ENCODE measurements at places on chromosomes 12 and 14.

DNA sequence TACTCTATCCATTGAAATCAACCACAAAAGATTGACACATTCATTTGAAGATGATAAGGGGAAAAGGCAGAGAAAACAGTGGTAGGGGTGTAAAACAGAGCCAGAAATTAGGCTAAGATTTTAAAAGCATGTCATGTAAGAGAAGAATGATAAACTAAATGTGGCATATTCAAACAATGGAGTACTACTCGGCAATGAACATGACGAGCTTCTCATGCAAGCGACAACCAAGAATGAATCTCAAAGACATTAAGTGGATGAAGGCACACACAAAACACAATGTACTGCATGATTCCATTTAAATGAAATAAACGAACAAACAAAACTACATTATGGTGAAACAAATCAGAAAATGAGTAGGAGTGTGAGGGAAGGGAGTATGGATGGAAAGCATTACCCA is 134.8 kb downstream of the ITPR2 start:
- DNase-seq: no peak

- no peak for DNase-seq
Observed at GRCh38 chr14:30928462-30928861, 54.1 kb downstream of the COCH start.

DNA sequence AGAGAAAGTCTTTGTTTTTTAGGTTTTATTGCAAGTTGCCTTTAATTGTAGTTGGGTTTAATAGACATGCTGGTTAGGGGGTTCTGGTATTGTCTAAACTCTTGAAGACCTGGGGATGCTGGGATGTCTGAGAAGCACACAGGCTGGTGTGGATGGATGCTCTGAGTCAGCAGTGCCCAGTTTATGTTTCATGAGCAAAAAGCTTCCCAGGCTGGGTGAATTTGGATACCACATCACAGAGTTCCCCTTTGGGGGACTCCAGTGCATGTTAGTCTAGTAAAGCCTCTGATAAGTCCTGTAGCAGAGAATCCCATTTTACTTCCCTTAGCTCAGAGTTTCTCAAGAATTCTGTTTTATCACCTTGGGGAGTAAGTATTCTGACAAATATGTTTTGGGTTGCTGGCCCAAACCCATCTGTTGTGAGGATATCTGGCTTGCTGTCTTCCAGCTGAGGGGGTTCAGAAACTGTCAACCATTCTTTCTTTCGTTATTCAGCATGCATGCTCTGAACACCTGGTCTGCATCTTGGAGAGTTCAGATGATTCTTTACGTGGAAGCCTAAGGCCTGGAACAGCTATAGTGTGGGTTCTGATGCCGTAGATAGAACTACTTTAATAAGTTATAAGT is 509.1 kb downstream of the VRK1 start:
- DNase-seq: no peak

DNA sequence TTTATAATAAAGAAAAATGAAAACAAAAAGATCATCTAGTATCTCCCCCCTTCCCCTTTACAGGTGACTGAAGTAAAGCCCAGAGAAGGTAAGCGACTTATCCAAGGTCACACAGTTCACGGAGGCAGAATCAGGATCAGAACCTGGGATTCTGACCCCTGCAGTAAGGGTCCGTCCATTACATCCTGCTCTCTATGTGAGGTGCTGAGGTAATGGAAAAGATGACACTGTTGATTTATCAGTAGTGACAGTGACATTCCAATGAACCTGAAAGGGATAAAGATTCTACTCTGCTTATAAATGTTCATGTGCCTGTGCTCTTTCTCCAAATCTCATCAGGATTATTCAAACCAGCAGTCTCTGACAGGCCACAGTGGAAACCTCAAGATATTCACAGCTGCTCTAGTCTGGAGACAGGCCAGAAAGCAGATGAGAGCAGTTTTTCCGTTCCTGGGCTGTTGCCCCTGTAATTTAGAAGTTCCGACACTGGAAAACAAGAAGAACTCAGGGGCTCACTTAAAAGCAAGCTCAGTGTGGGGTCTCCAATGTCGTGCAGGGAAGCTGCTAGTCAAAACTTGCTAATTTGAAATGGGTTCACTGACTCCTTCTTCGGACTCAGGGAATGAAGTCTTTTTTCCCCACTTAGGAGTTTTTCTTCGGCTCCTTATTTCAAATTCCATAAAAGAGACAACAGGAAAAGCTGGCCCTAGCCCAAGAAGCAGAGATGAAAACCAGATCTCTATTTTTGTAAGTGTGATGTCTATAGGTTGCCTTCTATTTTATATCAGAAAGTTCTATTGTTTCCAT is 131.8 kb upstream of the EEA1 start:
- DNase-seq: no peak

DNA sequence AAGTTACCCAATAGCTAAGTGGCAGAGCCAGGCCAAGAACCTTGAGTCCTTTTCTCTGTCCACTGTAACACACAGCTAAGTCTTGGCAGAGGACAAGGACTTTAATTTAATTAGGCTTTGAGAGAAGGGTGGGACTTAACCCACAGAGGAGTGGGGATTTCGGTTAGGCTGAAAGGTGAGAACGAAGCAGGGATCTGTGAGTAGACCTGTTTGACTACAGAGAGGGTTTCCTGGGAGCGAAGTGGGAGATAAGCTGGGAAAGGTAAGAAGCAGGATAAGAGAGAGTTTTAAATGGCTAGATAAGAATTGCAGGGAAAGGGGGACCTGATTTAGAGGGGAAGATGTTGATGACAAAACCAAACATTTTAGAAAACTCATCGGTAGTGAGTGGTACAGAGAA is 2.0 kb upstream of the PPFIBP1 start:
- no peak for DNase-seq

GRCh38 chr12:41112903-41113302 is 75.2 kb upstream of the PDZRN4 start:
- no peak for DNase-seq

DNA sequence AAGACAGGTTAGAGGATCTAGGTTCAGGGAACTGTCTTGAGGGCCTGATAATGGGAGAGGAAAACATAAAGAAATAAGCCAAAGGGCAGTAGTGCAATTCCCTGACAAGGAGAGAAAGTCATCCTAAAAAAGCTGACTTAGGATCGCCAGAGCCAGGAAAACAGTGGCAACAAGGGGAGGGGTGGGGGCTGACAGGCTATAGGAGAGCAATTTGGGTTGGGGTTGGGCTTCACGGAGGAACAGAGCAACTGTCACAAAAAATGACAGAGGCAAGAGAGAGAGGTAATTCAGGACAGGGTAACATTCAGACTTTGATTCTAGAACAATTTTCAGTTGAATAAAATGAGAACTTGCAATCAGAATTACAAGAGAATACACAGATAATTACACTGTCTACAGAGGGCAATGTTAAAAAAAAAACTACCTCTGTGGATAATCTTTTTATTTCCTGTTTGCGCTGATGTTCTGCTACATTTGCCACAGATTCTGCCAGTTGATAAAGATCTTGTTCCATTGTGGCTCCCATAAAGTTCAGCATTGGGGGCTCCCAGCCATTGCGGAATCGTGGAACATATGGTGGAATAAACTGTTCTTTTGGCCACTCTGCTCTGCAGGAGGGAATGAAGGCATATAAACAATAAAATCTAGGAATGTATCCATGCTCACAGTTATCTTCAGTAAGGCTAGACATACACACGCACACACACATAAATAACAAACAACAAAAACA is 138.6 kb downstream of the EPS8 start:
- no peak for DNase-seq

- no peak for DNase-seq
Observed at GRCh38 chr12:104459368-104459909, 2.7 kb downstream of the CHST11 start.

DNA sequence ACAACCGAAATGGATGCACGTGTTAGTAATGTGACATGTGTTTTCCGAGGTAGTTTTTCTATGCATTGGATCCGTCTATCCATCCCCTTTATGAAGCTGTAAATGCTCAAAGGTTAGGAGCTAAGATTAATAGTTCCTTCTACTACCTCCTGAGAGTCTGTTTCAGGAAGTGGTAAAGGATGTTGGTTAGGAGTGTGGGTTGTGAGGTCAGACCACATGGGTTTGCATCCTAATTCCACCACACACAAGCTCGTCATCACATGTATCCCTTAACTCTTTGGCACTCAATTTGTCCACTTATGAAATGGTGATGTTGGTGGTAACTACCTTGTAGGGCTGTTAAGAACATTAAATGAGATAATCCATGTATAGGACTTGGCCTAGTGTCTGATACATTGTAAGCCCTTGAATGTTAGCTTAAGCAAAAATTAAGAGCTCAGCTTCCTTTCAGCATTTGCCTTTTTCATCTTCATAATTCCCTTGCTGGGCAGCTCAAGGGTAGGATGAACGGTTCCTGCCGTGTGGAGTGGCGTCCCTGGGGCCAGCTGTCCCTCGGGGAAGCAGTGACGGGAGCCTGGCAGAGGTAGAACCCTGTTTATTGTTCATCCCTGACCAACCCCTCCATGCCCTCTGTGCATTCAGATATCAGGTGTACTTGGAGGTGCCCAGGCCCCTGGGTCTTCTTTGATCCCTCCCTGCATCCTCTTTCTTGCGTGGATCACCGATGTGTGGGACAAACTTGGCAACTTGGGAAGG is 52.3 kb downstream of the TSPAN9 start:
- no peak for DNase-seq

Measured in stimulated activated CD8-positive, alpha-beta memory T cell treated with anti-CD3 and anti-CD28 coated beads, Interleukin-4, amount 100 ng/mL, for 1 hour (primary cell).